ENCODE measurements at places on chromosomes 12 and 14.

DNA sequence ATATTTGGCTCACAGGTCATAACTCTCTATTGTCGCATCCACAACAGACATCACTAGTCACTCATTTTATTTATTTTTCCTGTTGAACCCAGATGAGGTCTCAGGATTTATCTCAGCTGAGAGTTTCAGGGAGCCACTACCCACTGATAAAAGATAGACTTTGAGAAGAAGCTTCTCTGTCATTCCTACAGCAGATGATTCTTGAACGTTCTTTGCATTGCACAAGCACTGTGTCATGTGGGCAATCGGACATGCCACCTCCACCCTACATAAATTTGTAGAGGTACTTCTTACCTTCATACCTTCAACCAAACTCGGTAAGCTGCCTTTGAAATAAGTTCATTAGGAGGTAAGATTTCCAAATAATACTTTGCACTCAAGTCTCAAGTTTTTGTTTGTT lies 627.9 kb upstream of the TBX3 start:
- no peak for DNase-seq

DNA sequence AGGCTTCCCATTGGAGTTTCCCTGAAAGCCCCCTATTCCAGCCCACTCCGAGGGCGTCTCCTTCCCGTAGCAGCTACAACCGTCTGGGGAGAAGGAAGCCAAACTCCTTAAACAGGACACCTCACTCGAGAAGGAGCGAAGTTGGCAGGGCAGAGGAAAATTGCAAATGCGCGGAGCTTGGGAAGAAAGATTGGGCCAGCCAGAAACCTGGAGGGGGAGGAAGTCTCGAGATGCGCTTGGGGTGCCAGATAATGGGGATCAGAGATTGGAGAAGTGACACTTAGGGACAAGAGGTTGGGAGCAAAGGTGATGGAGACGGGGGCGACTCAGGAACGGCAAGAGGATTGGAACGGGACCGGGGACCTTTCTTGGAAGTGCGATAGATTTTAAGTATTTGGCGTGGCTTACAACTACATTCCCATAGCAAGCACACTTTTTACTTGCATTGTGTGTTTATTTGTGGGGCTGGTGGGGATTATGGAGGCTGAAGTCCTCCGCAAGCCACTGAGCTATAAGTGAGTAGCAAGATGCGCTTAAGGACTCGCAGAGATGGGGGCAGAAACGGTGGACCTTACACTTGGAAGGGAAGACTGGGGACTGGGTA lies 926 bp downstream of the HRK start:
- no peak for DNase-seq

GRCh38 chr12:113063396-113064350 lies 7.1 kb downstream of the DTX1 start:
- DNase-seq: no peak

- DNase-seq: peak; percentile 82
These were observed 101.0 kb downstream of the BEGAIN start for GRCh38 chr14:100486025-100486828.
